ENCODE measurements at places on chromosomes 16 and 17.

GRCh38 chr17:3780986-3781385, 20.0 kb downstream of the ITGAE start:
- DNase-seq, result no peak

GRCh38 chr16:48408688-48409087, 23.5 kb upstream of the SIAH1 start:
- no peak for DNase-seq

- peak; percentile 87 for DNase-seq
Measured at GRCh38 chr16:77308163-77308561, 109.0 kb downstream of the SYCE1L start.

- DNase-seq, result no peak
Measured at GRCh38 chr17:57090560-57091185, 5.6 kb downstream of the AKAP1 start.

DNA sequence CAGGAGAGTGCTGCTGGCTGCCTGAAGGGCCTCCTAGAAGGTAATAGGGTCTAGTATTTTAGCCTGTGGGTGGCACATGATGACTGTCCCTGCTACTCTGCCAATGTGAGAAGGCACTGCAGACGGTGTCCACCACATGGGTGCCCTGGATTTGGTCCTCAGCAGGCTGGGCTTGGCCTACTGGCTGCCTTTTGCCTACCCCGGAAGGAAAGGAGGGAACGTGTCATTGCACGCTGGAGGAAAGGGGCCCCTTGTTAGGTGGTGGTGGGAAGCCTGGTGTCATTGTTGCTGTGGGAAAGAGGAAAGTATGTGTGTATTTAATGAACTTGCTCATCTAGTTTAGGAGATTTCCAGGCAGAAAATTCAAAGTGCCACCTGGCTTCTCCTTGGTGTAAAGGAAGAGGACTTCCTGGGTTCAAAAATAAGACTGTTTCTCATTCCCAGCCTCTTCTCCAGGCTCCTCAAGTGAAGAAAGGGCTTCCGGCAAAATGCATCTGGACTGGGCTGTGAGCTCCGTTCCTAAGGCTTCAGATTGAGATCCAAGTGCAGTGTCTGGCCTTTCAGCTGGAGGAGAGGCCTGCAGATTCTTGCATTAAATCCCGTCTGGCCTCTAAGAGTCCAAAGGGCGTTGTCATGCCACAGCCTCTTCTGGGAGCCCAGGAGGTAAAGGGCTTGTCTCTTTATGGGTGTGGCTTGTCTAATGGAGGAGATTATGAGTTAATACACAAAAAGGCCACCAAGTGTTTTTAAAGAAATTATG, 55.1 kb downstream of the RPTOR start:
- no peak for DNase-seq

DNA sequence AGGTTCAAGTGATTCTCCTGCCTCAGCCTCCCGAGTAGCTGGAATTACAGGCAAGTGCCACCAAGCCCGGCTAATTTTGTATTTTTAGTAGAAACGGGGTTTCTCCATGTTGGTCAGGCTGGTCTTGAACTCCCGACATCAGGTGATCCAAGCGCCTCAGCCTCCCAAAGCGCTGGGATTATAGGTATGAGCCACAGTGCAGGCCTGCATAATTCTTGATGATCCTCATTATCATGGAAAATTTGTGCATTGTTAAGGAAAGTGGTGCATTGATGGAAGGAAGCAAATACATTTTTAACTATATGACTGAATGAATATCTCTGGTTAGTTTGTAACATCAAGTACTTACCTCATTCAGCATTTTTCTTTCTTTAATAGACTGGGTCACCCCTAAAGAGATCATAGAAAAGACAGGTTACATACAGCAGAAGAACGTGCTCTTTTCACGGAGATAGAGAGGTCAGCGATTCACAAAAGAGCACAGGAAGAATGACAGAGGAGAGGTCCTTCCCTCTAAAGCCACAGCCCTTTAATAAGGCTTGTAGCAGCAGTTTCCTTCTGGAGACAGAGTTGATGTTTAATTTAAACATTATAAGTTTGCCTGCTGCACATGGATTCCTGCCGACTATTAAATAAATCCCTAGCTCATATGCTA, 38.1 kb downstream of the RND2 start:
- no peak for DNase-seq

- DNase-seq, result peak; percentile 53
Measured at GRCh38 chr16:57863434-57864160, 61.3 kb upstream of the KIFC3 start.

DNA sequence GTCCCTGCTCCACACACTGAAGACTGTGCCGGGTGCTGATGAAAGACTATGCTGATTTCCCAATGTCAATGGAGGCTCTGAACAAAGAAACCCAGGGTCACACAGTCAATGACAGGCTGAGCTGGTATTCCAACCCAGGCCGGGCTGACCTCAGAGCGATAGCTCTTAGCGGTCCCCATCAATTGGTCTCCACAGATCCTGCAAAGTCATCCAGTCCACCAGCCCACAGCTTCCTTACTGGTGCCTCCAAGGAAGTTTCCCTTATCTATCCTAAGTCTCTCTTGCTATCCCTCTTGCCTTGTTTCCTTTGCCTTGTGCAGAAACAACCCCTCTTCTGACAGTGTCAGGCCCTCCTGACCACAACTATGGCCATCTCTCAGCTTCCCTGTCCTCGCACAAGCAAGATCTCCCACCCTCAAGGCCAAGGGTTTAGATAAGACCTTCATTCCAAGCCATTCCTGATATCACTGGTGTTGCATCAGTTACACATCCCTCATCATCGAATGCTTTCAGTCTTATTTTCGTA, 52.7 kb upstream of the KSR1 start:
- no peak for DNase-seq

DNA sequence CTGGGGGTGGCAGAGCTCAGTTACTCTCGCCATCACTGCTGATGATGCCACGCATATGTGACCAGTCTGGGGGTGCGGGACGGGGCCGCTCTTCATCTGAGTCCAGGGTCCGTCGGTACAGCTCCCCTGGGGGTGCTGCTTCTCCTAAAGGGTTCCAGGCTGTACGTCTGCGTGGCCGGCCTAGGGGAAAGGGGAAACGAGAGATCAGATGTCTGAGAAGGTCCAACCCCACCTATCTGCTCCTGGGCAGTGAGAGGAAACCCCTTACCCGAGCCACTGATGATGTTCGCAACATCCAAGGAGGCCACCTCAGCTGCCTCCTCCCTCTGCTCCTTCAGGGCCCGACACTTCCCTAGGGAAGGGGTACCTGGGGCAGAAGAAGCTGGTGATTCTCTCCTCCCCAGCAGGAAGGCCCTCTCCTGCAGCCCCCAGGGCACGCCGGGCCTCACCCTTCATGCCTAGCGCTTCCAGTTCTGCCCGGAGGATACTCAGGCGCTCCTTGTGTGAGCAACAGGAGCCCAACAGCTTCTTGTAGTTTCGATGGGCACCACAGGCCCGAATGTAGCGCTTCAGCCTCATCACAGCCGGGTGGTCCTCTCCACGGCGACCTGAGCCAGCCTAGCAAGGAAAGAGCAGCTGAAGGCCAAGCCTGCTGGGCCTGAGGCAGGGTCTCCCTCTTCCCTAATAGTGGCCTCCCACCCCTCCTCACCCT, 2.1 kb downstream of the HIRIP3 start:
- DNase-seq, result no peak

DNA sequence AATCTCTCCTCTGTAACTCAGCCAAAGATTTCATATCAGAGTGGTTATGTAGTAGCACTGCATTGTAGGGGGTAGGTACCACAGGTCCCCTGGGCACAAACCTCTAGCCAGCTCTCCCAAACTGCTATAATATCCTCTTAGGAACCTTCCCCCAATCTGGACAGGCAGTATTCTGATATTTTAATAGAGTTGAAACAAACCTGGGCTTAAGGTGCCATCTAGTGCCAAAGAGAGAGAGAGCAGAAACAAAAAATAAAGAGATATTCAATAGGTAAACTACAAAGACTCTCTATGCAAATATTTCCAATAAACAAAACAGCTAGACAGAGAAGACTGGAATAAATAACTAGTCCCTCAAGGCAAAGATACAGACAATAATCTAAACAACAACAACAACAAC, 1070.0 kb downstream of the CDH11 start:
- DNase-seq, result peak; percentile 10
